ENCODE measurements at places on chromosomes 5 and 9. TPM values are rescaled to one million over a fixed set of nuclear protein-coding genes. Genes with fewer than 3 reads are reported as not detected.

The ESM1 gene
- 7.5 TPM for polyA plus RNA-seq

DNA sequence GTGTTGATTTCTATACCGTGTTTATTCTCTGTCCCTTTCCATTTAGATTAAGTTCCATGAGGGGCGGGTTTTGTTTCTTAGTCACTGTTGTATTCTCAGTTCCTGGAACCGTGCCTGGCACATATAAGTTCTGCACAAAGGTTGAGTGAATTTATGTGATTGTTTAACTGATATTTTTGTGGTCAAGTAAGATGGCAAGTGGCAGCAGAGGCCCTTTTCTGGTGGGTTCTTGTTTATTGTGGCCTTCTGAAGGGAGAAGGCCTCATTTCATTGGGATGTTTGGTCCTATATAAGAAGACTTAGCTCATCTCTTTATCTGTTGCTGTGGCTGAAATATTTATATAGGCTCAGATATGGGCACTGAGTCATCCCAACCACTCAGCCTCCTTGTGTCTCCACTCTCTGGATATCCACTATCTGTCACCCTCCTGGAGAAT lies 262.5 kb downstream of the PSAT1 start:
- DNase-seq: no peak

DNA sequence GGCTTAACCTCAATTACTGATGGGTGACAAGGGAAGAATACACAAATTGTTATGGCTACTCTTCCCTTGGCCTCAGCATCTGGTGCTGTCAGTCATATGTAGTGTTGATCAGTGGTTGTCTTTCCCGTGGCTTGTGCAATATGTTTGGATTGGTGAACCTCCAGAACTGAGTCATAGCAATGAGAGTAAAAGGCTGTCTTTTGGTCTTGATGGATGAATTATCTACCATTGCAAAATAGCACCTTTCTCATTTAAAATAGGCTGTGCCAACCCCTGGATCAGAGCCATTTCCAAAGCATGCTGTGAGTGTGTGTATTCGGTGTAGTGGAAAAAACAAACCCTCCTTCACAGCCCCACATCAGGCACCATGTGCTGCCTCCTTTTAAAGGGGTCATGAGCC lies 14.6 kb upstream of the F2R start:
- no peak for DNase-seq

The PCDHA4 gene
- 0.49 TPM for polyA plus RNA-seq

- no peak for DNase-seq
These were observed 76.0 kb downstream of the ACTL7B start for GRCh38 chr9:108779551-108780325.

The TAF11L5 gene
- polyA plus RNA-seq: not detected

DNA sequence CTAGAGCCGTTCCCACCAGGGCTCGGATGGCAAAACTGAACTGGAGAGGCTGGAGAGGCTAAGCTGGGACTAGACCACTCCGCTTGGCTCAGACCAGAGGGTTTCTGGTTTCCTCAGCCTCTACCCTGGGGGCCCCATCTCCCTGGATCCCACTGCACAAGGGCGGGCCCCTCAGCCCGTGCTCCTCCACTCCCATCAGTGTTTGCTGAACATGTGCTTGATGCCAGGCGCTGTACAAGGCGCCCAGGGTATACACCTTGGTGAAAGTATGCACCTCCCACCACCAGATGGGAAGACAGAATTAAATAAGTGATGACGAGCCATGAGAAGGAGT lies 18.0 kb downstream of the GPX3 start:
- no peak for DNase-seq

DNA sequence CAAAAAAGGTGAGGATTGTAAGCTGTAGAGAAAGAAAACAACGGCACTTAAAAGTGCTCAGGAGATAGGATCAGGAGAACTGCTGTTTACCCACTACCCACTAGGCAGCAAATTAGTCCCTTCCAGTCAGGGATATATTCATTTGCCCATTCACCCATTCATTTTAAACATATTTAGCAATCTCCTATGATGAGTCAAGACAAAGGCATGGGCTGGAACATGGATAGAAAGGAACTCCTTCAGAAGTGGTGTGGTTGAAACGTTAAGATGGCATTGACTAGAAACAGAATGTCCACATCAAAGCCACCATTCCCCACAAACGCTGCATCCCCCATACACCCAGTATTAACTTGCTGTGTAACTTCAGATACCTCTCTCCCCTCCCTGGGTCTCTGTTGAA lies 225.7 kb downstream of the ASTN2 start:
- no peak for DNase-seq

DNA sequence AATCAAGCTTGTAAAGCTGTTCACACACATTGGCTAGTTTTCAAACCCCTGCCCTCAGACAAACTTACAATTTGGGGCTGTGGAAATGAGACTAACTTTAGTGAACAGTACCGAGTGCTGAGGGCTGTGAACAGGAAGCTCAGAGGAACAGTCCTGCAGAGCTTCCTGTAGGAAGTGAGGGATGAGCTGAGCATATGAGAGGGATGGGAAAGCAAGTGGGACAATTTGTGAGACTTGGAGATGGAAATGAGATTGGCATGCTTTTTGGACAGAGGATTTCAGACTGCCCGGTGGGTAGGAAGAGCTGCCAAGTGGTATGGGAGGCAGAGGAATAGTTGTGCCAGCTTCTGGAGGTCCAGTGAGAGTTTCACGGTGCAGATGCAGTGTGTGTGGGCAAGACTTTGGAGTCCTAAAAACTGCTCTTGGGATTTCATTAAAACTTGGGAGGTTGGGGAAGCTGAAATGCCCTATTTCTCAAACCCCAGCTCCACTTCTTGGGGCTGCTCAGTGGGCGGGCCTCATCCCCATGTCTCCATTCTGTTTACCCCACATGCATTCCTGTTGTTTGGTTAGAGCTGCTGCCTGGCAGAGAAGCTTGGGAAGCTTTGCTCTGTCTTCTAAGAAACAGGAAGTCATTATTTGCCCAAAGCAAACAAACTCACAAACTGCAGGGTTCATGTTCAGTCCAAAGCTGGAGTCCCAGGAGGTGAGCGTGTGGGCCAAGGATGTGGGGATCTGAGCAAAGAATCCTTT lies 267.5 kb downstream of the ZSWIM6 start:
- DNase-seq: no peak

DNA sequence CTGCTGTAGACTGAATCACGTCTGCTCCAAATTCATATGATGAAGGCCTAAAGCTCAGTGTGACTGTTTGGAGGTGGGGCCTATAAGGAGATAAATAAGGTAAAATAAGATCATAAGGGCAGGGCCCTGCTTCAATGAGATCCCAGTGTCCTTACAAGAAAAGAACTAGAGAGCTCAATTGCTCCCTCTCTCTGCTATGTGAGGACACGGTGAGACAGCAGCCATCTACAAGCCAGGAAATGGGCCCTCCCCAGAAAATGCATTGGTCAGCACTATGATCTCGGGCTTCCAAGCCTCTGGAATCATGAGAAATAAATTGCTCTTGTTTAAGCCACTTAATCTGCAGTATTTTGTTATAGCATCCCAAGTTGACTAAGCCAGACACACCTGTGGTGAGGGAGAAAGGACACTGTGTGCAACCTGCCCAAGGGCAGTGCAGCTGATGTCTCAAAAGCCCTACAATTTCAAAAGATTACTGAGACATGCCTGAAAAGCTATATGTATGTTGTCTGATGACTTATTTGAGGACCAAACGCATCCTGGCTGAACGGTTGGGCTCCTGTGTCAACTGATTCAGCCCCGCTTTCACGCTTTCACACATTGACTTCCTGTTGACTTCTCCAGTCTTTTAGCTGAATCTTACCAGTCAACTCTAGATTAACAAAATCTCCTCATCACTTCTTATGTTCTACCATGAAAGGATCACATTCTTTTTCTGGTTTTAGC lies 13.2 kb downstream of the GZMK start:
- no peak for DNase-seq

DNA sequence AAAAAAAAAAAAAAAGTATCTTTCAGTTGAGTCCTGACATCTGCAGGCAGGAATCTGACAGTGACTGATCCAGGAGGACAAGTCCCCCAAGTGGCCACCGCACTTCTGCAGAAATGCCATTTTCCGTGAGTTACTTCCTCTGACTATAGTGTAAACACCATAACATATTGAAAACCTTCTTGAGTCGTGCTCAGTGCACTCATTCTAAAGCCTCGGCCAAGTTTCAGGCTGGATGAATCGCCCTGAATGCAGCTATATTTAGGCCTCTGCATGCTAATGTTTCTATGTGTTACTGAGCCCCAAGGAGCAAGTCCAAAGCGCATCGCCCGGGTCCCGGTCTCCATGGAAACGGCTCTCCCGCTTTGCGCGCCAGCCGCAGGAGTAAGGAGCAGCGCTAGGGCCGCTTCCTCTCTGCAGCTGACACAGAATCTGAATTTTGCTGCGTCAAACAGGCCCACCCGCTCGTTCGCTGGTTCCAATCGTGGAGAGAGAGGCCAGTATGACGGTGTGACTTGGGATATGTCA lies 335.4 kb downstream of the MSX2 start:
- peak; percentile 19 for DNase-seq

GRCh38 chr5:8068078-8068477 lies 199.1 kb downstream of the MTRR start:
- DNase-seq: no peak

The SHLD3 gene
- polyA plus RNA-seq: 3.9 TPM

- no peak for DNase-seq
These were observed 46.8 kb downstream of the CYSTM1 start for GRCh38 chr5:140221697-140222223.

DNA sequence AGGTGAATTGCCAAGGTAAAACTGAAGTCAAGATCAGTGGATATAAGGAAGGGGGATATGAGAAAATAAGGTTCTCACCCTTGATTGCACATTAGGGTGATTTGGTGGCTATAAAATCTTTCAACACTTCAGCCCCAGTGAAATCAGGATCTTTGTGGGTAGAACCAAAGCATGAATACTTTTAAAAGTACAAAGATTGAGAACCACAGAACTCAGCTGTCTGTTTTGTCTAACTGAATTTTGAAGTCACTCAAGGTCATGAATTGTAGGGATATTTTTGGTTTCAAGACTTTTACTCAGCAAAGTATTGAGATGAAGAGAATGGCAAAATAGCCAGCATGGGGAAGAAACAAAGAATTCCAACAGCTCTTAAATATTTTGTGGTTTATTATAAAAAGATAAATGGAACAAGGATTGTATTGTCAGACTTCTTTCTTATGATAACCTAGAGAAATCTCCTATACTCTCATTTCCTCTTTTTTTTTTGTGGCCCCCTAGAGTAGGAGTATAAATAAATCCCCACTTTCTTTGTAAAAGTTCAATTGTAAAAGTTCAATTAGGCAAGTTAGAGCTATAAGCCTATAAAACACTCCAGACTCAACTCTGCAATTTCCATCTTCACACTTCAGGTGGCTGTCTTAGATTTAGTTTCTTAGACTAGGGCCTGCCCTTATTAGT lies 272.9 kb downstream of the PDE4D start:
- no peak for DNase-seq

DNA sequence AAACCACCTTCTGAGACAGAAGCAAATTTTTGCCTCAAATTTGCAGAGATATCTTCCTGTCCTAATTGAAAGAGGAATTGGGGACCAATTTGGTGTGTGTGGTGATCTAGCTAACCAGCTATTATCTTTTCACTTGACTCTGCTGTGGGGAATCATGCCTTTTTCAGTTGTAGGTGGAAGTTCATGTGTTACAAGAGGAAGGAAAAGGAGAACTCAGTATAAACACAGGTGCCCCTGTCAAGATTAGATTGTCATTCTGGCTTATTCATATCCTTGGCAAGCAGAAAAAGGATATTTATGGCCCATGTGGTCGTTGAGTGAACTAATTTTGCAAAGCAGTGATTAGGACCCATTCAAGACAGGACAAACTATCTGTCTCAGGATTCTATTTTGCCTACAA lies 336.8 kb upstream of the SLC30A5 start:
- no peak for DNase-seq

GRCh38 chr5:169876386-169876785 lies 103.9 kb downstream of the INSYN2B start:
- DNase-seq: no peak

- DNase-seq: no peak
These were observed 200.0 kb upstream of the S1PR3 start for GRCh38 chr9:88791105-88791805.

- DNase-seq: no peak
These were observed 2.2 kb downstream of the BTNL3 start for GRCh38 chr5:180990882-180991242.

DNA sequence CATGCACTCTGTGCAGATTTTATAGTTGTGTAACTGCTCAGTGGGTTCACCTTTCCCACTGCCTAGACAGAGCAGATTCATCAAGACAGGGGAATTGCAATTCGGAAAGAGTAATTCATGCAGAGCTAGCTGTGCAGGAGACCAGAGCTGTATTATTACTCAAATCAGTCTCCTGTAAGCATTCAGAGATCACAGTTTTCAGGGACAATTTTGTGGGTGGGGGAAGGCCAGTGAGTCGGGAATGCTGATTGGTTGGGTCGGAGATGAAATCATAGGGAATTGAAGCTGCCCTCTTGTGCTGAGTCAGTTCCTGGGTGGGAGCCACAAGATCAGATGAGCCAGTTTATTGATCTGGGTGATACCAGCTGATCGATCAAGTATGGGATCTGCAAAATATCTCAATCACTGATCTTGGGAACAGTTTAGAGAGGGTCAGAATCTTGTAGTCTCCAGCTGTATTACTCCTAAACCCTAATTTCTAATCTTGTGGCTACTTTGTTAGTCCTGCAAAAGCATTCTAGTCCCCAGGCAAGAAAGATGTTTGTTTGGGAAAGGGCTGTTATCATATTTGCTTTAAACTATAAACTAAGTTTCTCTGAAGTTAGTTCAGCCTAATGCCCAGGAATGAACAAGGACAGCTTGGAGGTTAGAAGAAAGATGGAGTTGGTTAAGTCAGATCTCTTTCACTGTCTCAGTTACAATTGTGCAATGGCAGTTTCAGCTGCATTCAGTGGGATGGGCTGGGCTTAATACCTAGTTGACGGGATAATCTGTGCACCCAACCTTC lies 12.7 kb upstream of the SVEP1 start:
- no peak for DNase-seq

The ANKRA2 gene
- polyA plus RNA-seq: 68.7 TPM
